ENCODE measurements at places on chromosomes 5 and 9.

DNA sequence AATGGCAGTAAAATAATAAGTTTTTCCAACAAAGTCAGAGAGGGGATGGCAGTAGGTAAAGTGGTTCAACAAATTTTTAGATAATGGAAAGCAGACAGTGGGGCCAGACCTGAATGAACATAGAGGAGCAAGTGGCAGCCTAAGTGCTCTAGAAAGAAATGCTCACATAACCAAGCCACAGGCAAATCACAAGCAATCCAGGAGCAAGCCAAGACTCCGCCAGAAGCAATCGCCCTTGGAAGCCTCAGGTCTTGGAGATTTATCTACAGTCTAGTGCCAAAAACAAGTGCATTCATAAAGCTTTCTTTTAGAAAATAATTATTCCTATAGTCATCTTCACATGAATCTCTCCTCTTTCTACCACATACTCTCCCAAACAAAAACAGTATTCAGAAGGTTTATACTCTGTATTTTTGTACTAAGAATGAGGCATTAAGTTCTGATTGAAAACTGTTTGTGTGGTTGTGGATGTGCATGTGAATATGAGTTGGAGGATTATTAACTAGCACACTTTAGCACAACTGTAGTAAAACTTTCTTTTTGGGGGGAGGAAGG lies 375.5 kb downstream of the CDH9 start:
- DNase-seq, result no peak

DNA sequence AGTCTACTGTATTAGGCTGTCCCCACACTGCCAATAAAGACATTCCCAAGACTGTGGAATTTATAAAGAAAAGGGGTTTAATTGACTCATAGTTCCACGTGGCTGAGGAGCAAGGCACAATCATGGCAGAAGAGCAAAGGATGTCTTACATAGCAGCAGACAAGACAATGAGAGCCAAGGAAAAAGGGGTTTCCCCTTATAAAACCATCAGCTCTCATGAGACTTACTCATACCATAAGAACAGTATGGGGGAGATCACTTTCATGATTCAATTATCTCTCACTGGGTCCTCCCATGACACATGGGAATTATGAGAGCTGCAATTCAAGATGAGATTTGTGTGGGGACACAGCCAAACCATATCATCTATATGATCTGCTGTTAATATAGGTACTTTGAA lies 14.8 kb upstream of the FSTL4 start:
- no peak for DNase-seq

DNA sequence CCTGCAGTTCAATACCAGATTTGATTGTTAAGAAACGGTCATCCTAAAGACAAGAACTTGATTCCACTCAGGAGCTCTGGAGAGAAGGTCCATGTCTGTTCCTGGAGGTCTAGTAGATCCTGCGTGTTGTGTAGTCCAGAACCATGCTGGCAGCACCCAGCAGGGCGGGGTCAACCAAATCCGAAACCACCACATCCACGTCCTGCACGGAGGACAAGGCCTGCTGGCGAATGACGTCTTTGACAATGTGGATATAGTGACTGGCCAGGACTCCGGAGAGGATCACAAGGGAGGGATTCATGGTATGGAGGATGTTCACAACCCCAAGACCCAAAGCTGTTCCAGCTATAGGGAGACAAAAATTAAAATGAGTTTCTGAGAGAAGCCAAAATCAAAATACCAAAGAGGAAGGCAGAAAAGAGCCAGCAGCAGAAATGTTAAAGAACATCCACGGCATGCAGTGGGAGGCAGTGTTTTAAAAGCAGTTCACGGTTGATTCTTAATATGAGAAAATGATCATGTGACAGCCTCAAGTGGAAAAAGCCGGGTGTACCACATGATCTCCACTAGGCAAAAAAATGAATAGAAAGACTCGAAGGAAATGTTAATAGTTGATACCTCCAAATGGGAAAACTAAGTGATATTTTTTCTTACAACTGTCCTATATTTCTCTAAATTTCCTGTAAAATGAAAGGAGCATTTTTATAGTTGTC lies 26.7 kb downstream of the CLTA start:
- DNase-seq, result no peak

GRCh38 chr9:109401990-109402318 lies 81.1 kb upstream of the EPB41L4B start:
- no peak for DNase-seq

GRCh38 chr9:4796988-4797853 lies 4.5 kb downstream of the RCL1 start:
- DNase-seq, result no peak

- no peak for DNase-seq
These were observed 16.3 kb upstream of the IGFBPL1 start for GRCh38 chr9:38440516-38440915.

- DNase-seq, result no peak
These were observed 4.1 kb upstream of the TLE4 start for GRCh38 chr9:79567671-79568098.

DNA sequence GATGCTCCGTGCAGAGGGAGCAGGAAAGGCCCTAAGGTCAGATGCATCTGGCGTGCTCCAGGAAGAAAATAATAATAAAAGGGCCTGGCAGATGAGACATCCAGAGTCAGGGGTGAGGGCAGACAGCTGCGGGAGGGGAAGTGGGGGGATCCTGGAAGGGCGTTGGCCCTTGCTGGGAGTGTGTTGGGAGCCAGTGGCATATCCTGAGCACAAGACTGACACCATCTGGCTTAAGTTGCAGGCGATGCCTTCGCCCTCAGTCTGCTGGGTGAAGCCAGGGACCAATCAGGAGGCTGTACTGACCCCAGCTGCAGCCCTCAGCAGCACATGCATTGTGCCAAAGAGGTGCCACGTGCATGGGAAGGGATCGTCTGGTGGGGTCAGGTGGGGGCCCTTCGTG lies 3.8 kb downstream of the OR2V2 start:
- no peak for DNase-seq

- DNase-seq, result no peak
These were observed 1077.7 kb upstream of the SEMA6A start for GRCh38 chr5:117652036-117652957.

DNA sequence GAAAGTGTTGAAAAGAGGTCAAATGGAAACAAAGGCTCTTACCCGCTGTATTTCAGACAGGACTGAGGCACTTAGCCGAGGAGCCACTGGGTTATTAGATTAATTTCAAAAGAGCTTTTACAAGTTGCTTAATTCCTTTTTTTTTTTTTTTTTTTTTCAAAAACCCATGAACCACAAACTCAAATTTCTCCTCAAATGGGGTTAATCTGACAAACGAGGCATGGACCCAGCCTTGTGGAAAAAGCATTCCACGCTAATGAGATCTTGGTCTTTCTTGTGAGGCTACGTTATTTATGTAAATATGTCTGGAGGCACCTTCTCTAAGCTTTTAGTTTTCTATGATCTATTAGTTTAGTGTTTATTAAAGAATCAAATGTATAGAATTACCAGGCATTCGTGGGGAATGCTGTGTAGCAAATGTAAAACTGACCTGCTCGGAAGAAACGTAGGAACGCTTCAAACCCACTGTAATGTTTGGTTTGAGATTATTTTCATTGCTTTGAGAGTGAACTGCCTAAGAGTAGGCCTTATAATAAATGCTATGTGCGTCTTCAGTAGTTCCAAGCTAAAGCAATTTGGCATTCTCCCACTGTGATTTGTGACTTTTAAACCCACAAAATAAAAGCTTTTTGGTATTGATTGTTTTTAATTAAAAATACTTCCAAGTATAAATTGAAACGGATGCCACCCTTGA lies 134.7 kb downstream of the CDH6 start:
- DNase-seq, result no peak

DNA sequence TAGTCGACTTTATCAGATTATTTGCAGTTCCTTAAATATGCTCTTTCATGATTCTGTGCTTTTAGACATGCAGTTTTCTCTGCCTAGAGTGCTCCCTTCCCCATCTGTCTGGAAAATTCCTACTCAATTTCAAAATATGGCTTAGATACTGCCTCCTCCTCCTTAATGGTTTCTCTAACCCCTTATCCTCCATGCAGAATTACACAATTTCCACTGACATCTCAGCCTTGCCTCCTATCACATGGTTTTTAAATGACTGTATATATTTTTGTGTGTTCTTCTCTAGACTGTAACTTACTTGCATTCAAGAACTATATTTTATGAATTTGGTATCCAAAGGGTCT lies 85.2 kb downstream of the SLC44A1 start:
- DNase-seq, result no peak

- DNase-seq, result no peak
These were observed 474.2 kb upstream of the RIOK2 start for GRCh38 chr5:97657239-97657638.

GRCh38 chr9:88425538-88425950 lies 37.3 kb downstream of the SPIN1 start:
- no peak for DNase-seq

DNA sequence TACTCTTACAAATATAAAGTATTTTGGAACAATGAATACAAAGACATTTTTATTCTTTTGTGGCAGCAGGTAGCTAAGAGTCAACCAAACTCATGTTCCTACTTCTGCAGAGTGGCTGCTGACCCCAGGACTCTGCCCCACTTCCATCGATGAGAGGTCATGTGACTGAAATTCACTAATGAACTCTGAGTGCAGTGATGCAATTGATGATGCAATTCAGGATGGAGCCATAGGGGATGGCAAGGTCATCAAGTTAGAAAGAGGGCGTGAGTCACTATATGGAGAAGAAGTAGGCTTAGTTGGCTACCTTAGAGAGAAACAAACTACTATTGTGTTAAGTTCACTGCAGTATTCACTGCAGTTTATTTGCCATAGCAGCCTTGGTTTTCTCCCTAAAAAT lies 340.4 kb downstream of the CTNND2 start:
- DNase-seq, result no peak

GRCh38 chr9:127392166-127392565 lies 4.8 kb upstream of the SLC2A8 start:
- DNase-seq, result no peak

DNA sequence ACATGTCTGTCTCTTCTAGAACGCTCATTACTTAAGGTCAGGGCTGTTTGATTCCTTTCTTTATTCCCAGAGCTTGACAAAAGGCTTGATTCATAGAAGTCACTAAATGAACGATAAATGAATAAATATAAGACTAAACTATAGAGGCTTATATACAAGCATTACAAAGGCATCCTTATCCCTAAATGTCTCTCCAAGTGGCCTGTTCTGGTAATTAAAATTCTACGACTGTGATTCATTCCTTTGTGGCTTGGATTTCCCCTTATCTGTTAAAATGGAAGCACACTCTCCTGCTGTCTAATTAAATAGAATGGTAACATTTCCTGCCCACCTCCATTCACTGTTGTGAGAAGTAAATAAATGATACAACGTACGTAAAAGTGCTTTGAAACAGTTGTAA lies 49.5 kb downstream of the C7 start:
- no peak for DNase-seq

- DNase-seq, result no peak
These were observed 23.7 kb upstream of the LOX start for GRCh38 chr5:122101636-122102285.

DNA sequence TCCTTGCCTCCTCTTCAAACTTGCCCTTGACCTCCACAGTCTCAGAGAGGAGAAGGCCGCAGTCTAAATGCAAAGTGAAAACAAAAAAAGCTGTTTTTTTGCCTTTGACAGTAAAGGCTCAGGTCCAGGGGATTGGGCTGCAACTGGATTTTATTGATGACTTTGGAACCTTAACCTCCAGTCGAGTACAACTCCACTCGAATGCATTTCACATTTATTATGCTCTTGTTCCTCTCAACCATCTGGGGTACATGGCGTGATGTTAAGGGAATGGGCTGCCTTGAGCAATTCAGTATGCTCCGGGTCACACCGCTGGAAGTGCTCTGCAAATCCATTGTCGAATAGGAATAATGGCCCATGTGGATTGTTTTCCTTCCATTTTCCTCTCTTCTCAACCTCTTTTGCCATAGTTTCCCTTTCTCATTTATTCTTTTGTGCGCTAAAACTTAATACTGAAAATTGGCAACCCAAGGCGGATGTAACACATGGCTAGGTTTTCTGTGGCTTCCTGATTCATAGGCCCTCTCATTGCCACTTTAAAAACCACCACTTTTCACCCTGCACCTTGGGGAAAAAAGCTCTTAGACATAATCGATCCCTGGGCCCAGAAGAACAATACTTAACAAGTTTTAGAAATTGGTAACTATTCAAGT lies 34.3 kb downstream of the ITK start:
- DNase-seq, result no peak

- no peak for DNase-seq
These were observed 104.2 kb downstream of the MELK start for GRCh38 chr9:36676778-36677485.

GRCh38 chr9:94655739-94656138 lies 16.4 kb upstream of the FBP1 start:
- DNase-seq, result no peak

DNA sequence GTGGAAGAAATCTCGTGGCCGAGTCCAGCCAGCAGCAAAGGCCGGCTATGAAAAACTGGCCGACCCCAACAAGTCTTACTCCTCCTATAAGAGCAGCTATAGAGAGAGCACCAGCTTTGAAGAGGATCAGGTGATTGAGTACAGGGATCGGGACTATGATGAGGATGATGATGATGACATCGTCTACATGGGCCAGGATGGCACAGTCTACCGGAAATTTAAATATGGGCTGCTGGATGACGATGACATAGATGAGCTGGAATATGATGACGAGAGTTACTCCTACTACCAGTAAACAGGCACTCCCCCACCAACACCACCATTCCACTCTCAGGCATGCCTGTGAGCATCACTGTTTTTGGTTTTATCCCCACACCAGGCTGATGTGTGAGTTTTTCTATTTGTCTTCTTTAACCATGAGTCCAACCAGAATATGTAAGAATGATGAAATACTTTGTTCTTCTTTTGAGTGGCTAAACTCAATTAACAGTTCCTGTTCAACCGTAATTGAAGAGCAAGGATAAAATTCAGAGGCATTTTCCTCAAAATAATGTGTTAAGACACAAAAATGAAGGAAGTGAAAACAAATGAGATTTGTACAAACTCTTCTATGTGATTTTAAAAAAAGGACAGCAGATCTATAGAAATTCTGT lies 35.5 kb downstream of the RFK start:
- no peak for DNase-seq

DNA sequence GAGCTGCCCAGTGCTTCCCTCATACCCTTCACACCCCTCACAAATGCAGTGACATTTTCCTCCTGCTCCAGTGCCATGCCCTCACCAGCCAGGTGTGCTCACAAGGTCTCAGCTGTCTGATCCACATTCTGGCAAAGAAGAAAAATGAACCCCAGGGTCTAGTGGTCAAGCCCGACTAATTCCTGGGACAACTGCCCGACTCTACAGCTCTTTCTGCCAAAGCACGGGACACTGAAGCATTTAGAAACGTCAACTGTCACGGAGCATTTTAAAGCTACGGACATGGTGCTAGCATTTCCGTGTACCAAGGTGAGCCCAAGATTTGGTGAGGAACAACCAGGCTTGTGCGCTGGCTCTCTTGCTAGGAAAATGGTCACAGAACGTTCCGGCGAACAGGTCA lies 56.8 kb upstream of the PHYKPL start:
- DNase-seq, result no peak

- DNase-seq, result no peak
These were observed 36.8 kb downstream of the DAB2IP start for GRCh38 chr9:121688146-121688680.

- DNase-seq, result no peak
These were observed 26.6 kb downstream of the PTPDC1 start for GRCh38 chr9:94110821-94111252.
